Memory B cell (primary cell): ENCODE measurements at places on chromosomes 3 and 15.

GRCh38 chr3:21585216-21585740 is 165.7 kb downstream of the ZNF385D start:
- DNase-seq, result no peak

GRCh38 chr3:119184796-119185570 is 11.6 kb downstream of the UPK1B start:
- DNase-seq, result no peak

DNA sequence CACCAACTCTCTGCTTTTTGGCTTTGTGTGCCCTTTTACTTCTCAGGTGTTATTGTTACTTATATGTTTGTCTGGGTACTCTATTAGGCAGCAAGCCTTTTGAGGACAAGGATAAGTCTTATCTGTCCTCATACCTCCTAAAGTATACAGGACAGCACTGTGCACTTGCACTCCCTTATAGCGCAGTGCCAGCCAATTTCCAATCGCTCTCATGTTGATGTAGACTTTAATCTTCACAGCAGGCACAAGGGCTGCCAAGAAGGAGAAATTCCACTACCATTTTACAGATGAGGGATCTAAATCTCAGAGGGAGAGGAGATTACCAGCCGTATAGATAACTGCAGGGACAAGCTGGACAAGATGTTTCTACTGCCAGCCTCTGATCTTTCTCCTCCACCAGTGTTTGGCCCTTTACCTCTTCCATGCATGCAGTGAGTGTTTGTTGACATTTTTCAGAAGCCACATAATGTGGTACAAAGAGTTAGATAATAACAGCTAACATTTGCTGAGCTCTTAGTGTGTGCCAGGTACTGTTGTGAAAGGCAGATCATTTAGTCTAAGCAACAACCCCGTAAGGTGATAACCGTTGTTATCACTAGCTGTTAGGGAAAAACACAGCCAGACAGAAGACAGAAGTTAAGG is 30.1 kb downstream of the SST start:
- no peak for DNase-seq

DNA sequence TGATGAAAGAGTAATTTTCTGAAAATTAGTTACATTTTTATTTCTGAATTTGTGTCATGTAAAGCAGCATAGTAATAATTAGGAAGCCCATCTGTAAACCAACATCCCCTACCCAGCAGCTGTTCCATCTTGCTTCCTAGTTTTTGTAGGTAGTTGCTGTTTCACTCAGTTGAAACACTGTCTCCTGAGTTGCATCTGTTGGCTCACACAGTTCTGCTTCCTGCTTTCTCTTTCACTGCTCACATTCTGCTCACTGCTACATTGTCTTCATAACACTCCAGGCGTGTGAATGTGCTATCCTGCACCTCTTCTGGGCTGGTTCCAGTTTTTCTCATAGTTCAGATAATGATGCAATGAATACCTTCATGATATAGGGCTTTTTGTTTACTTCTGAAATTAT is 123.4 kb downstream of the EPHB1 start:
- no peak for DNase-seq

- no peak for DNase-seq
These were observed 288.5 kb upstream of the WNT5A start for GRCh38 chr3:55775366-55776154.

DNA sequence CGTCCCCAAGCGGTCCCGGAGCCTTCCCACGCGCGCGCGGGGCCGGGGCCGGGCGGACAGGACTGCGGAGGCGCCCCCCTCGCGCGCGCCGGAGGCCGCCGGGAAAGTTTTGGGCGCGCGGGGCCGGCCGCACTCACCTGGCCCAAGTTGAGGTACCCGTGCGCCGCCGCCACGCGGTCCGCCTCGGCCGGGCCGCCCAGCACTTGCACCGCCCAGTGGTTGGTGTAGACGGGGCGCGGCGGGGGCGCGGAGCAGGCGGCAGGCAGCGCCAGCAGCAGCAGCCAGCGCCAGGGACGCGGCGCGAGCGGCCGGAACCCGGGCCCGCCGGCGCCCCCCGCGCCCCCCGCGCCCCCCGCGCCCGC is 289 bp downstream of the PCSK6 start:
- no peak for DNase-seq

DNA sequence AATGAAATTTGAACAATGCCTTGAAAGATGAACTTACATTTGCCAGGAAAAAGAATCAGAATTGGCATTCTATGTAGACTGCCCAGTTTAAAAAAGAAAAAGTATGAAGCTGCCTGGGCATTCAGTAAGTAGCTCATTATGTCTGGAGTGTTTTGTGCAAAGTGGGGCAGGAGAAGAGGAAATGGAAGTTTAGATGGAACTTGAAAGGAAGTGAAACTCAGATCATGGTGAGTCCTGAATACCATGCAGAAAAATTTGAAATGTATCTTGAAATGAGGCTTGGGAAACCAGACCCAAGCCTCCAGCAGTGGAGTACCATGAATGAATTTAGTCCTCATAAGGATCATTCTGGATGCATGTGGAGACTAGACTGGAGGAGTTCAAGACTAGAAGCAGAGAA is 4.8 kb upstream of the MORC1 start:
- no peak for DNase-seq

DNA sequence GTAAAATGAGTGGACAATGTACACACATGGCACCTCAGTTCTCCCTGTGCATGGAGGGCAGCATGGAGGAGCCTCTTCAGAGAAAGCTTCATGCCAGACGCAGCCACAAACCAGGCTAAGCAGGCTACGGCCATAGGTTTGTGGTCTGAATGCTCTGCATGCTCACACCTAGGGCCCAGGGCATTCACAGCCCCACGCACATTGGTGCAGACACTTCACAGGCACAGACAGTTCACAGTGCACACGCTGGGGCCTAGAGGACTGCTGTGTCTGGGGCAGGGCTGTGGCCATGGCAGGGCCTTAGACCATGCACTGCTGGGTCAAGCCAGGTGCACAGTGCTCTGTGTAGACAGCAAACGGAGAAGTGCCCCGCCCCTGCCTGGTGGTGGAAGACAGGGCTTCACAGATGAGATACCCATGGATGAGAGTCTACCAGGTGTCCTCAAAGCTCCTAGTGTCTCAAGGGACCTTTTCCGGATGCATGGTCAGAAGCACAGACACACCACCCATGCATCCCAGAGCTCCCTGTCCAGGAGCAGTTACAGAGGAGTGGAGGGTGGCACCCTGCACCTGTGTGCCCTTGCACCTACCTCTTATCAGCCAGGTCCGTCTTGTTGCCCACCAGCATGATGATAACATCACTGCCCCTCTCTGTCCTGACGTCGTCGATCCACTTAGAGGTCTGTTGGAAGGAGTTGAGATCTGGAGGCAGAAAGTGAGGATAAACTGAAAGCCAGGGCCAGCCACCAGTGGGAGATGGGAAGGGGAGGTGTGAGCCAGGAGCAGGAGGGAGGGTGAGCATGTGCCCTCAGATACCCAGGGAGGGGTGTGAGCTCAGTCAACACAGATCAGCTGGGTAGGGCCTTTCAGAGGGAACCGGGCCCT is 33.5 kb downstream of the SRPRB start:
- no peak for DNase-seq

GRCh38 chr15:51793521-51794305 is 35.7 kb upstream of the TMOD3 start:
- no peak for DNase-seq

GRCh38 chr3:143241481-143241951 is 121.9 kb downstream of the CHST2 start:
- no peak for DNase-seq

DNA sequence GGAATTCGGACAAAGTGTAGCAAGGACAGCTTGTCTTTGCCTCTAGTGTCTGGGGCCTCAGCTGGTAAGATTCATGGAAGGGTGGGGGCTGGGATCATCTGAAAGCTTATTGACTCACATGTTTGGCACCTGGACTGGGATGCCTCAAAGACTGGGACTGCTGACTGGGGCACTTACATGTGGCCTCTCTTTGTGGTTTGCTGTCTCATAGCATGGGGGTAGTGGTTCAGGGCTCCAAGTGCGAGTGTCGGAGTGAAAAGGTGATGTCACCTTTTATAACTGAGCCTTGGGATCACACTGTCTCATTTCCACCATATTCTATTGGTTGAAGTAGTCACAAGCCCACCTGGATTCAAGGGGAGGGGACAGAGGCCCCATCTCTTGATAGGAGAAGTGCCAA is 6.8 kb downstream of the MFSD1 start:
- DNase-seq, result no peak

GRCh38 chr3:41519746-41520145 is 320.4 kb downstream of the CTNNB1 start:
- DNase-seq, result no peak

DNA sequence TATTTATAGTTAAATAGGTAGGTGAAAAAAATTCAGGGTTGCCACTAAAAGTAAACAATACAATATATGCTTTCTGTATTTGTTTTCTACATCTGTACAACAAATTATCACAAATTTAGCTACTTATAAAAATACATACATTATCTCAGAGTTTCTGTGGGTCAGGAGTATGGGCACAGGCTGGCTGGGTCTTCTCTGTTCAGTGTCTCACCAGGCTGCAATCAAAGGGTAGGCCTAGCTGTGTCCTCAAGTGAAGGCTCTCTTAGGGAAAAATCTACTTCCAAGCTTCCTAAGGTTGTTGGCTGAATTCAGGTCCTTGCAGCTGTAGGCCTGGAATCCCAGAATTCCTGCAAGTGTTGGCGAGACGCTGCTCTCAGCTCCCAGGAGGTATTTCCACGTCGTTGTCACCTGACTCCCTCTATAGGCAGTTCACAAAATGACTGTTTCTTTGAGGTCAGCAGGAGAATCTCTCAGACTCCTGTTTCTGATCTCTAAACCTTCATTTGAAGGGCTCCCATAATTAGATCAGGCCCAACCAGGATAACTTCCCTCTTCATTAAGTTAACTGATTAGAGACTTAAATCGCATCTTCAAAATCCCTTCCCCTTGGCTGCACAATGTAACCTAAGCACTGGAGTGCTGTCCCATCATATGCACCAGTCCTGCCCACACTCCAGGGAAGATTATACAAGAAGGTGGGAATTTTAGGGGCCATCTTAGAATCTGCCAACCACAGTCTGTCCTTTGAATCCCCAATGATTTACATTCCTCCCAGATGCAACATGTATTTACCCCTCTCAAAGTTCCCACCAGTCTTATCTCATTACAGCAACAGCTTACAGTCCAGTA is 296.6 kb downstream of the SUCLG2 start:
- DNase-seq, result no peak

- DNase-seq, result no peak
These were observed 55.2 kb downstream of the WNT7A start for GRCh38 chr3:13824521-13825310.

GRCh38 chr3:188667926-188668325 is 503.8 kb upstream of the TPRG1 start:
- DNase-seq, result no peak

DNA sequence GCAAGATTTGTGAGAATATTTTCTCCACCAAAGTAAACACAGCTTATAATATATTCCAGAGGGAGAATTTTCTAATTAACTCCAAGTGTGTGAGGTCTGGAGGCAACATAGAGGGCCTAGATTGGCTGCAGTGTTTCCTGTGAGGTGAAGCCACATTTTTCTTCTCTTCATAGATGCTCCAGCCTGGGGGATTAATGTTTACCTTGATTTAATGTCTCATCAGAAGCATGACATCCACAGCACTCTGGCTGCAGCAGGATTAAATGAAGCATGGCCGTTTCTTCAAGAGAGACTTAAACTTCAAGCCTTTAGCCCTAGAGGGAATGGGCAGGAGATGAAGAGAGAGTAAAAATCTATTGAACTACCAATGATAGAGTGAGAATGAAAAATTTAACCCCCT is 137.9 kb upstream of the ZBTB20 start:
- no peak for DNase-seq

DNA sequence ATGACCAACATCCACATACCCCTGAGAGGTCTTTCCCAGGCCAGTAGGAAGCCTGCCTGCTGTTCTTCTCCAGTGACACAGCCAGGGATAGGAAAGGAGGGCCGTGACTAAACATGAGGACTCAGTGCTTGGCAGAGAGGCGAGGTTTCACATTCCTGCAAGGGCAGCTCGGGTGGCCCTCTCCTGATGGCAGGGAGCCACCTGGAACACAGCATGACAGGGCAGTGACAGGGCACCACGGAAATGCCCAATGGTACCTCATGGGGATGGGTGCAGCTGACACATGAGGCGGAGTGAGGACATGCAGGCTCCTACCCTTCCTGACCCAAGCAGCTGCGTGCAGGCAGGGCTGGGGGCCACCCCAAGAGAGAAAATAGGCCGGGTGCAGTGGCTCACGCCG is 7.4 kb upstream of the TGM5 start:
- no peak for DNase-seq

GRCh38 chr15:51424780-51425179 is 83.3 kb downstream of the GLDN start:
- no peak for DNase-seq

GRCh38 chr3:39327053-39327745 is 2.3 kb upstream of the CCR8 start:
- DNase-seq, result no peak

- no peak for DNase-seq
These were observed 22.1 kb upstream of the DET1 start for GRCh38 chr15:88568589-88568988.

DNA sequence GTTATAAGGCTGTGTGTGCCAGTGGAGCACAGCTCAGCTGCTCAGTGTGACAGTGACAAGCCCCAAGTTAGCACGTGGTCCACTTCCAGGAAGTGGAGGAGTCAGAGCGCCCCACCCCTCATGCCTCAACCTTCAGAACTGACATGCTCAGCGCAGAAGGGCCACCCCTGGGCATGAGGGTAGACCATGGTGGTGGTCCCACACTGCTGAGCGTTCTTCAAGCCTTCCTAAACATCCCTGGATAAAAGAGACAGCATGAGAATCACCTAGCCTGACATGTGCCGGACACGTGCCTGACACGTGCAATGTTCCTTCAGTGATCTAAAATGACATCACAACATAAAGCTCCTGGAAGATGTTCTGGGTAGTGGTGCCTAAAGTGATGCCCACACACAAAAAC is 16.8 kb downstream of the ATP10A start:
- no peak for DNase-seq

DNA sequence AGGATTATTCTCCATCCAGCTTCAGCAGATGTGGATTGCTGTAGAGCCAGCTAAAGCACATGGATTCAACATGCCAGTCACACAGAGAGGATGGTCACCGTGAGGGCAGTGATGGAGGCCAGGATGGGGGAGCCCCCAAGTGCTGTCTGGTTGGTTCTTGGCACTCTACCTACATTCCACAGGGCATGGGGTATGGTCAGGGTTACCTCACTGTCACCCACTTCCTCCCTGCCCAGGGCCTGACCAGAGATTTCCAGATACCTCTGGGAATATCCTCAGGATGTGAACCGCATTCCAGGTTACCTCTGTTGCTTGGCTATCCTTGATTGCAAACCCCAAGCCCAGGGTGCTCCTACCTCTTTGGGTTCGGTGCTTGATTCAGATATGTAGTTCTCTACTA is 147.3 kb upstream of the TRIM42 start:
- DNase-seq, result no peak
